ENCODE measurements at places on chromosomes 5 and 9.

GRCh38 chr5:87410931-87411330, 1.8 kb downstream of the CCNH start:
- ATAC-seq = no peak

GRCh38 chr5:61342071-61342501, 10.0 kb downstream of the ZSWIM6 start:
- peak; percentile 44 for ATAC-seq

DNA sequence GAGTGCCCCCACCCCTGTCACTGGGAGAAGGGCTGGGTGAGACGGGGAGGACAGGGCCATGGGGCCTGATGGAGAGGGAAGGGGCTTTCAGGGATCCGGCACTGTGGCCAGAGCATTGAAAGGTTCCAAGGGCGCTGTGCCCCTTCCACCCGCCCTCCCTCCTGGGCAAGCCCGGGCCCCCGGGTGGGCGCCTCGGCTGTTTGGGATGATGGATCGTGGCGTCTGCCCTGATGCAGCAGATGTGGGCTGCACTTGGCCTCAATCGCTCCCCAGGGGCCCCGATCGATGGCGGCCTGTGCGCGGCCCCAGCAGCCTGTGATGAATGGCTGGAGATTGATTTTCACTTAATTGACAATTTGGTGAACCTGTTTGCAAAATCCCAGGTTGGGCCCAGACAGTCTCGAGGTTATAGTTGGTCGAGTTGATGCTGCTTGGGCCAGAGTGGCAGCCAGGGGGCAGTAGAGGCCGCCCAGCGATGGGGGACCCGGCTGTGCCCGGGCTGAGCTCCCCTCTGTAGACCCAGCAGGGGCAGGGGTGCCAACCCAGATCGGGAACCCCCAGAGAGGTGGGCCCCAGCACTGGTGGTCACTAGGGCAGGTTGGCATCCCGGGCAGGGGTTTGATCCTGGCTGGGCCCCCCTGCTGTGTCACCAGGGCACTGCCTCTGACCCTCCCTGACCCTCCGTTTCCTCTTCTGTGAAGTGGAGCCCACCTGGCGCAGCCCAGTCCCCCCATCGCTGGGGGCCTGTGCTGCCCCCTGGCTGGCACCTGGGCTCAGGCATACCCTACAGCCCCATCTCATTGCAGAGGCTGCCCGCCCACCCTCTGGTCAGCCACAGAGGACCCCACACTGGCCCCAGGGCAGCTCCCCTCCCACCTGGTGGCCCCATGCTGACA, 34.7 kb downstream of the LHX3 start:
- ATAC-seq = peak; percentile 91

GRCh38 chr5:9314558-9314957, 231.3 kb downstream of the SEMA5A start:
- no peak for ATAC-seq

DNA sequence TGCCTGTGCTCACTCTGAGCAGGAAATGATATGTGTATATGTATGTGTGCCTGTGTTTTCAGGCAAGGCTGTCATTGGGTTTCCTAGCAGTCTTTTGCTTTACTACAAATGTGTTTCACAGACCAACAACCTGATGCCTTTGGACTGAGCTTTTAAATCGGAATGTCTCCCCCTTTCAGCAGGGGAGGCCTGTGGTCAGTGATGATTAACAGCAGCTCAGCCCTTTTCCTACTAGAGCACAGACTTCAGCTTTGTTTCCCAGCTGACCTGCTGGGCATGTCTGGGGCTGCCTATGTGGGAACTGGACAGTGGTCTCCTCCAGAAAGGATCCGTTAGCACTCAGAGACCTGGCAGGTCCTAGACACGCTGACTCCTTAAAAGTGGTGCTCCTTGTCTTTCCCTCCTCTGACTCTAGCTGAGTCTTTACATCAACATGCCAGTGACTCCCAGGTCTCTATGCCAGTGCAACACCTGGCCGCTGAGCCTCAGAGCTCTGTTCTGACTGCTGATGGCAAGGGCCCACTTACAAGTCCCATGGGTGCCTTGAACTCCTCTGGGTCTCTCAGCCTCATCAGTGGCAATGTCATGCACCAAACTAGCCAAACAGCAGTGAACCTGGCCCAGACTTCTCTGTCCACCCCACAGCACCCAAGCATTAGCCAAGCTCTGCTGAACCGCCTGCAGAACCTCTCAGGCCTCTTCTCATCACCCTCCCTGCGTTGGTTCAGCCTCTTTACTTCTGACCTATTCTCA, 7.7 kb downstream of the MACROH2A1 start:
- peak; percentile 80 for ATAC-seq

GRCh38 chr5:32210151-32210550, 36.0 kb upstream of the GOLPH3 start:
- ATAC-seq = no peak

DNA sequence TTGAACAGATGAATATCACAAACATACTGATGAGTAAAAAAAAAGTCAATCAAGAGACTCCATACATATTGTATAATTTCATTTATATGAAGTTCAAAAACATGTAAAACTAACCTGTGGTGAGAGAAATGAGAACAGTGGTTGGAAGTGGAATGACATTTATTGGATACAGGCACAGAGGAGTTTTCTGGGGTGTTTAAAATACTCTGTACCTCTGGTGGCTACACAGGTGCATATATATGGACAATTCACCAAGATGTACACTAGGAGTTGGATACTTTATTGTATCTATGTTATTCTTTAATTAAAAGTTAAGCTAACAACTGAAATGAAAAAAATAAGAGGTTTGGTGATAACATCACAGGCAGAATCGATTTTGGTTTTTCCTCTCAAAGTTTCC, 14.1 kb downstream of the FOXD1 start:
- ATAC-seq = 0 out of 3 replicates have a peak, but pooled peaks have one; percentile 14

- ATAC-seq = no peak
These were observed 1136.8 kb upstream of the NUDT12 start for GRCh38 chr5:104699438-104699837.

GRCh38 chr5:80654054-80654390, 430 bp upstream of the MSH3 start:
- ATAC-seq = no peak

- ATAC-seq = no peak
These were observed 344.9 kb upstream of the PAPPA start for GRCh38 chr9:115808695-115809094.

GRCh38 chr5:31531543-31531887, 378 bp downstream of the DROSHA start:
- peak; percentile 65 for ATAC-seq

DNA sequence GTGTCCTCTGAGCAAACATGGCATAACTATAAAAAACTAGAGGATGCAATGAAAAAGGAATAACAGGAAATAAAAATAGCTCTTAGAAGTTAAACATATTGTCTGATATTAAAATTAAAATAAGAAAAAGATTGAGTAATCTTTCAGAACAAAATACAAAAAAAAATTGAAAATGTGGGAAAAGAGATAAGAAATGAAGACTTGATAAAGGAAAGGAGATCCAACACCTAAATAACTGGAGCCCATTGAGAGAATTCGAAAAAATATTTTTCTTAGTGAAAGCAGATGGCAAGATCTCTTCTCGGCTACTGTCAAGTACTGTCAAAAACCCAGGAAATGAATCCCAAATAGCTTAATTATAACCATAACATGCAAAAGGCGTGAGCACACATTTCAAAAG, 24.9 kb downstream of the LIFR start:
- no peak for ATAC-seq

DNA sequence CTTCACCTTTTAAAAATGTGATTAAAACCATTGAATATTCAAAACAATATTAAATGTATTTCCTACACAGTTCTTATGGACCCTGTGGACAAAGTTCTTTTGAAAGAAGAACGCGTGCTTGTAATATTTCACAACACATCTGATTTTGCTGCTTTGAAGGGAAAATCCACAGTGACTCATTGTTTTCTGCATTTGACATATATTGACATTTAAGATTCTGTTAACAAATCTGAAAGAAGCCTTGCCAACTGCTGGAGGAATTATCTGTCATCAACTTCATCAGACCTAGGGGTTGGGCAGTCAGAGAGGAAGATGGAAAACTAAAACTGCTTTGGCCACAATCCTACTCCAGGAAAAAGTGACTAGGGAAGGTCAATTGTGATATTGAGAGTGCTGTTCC, 56.9 kb upstream of the RASEF start:
- no peak for ATAC-seq

DNA sequence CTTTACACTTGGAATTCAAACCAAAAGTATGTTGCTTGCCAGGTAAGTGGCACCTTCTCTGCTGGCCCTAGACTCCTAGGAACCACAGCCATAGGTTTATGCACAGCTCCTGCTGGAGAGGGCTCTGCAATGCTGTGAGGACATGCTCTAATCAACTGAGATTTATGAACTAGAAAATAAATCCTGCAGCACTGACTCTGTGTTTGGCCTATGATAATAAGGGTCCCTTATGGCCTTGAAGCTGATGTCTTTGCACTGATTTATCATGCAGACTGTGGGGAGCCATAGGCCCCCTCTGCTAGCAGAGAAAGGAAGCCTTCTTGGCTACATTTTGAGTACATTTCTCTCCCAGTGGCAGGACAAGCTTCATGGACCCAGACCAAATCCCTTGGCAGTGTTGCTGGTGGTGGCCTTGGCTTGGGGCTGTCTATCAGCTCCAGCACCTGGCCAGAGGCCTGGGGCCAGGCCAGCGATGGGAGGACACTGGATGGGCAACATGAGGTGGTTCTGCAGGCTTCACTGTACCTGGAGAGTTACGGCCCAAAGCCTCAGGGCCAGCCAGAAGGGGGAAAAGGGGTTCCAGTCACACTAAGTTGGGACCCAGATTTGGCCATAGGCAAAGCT, 178.0 kb downstream of the SEMA6A start:
- no peak for ATAC-seq

GRCh38 chr9:91900055-91900796, 49.8 kb downstream of the ROR2 start:
- peak; percentile 6 for ATAC-seq

- no peak for ATAC-seq
These were observed 75.0 kb upstream of the HSPA9 start for GRCh38 chr5:138650196-138650595.

DNA sequence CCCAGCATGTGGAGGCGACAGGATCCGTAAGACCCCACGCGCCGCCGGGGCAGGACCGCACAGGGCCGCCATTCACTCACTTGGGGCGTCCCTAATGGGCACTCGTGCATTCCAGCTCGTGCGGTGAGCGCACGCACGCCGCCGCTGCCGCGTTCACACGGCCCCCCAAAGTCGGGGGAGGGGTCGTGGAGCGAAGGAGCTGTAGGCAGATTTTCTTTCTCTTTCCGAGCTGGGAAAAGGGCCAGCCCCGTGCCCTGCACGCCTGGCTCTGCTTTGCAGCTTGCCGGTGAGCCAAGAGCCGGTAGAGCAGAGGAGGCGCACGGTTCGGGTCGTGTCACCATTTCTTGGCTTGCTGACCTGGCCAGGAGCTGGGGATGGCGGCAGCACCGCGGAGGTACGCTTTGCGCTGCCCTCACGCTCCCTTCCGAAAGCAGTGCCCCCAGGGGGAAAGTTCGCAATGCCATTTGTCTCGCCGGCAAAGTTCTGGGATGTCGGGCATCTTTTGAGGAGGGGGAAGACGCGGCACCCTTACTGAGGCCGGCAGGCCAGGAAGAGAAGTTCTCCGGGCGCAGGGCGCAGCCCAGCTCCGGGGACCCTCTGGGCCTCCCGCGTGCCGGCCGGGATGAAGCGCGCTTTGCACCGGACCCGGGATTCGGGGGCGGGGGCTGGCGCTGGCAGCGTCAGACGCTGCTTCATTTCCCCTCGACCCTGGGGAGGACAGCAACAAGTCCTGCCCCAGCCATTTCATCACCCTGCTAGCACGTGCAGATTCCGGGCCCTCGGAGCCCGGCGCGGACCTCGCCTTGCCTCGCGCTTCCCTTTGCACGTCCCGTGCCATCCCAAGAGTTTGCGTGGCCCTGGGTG, 898 bp downstream of the STC2 start:
- peak; percentile 36 for ATAC-seq

DNA sequence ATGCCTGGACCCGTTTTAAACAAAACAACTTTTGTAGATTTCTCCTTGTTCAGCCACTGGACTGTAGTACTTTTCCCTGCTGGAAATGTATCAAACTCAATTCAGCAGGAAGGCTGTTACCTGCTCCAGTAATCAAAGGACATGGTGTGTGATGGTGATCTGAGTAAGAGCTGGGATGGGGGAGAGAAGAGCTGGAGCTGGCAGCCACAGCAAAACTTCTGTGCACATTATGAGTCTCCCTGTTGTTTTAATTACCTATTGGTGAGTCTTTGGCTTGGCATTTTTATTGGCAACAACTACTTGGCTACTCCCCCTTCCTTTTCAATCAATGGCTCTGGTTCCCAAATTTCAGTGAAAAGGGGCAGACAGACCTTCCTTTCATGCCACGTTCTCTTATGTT, 9.7 kb downstream of the NREP start:
- no peak for ATAC-seq

GRCh38 chr9:69171517-69171916, 2.6 kb upstream of the TJP2 start:
- ATAC-seq = no peak

GRCh38 chr5:58462154-58462553, 2.3 kb upstream of the PLK2 start:
- ATAC-seq = no peak

DNA sequence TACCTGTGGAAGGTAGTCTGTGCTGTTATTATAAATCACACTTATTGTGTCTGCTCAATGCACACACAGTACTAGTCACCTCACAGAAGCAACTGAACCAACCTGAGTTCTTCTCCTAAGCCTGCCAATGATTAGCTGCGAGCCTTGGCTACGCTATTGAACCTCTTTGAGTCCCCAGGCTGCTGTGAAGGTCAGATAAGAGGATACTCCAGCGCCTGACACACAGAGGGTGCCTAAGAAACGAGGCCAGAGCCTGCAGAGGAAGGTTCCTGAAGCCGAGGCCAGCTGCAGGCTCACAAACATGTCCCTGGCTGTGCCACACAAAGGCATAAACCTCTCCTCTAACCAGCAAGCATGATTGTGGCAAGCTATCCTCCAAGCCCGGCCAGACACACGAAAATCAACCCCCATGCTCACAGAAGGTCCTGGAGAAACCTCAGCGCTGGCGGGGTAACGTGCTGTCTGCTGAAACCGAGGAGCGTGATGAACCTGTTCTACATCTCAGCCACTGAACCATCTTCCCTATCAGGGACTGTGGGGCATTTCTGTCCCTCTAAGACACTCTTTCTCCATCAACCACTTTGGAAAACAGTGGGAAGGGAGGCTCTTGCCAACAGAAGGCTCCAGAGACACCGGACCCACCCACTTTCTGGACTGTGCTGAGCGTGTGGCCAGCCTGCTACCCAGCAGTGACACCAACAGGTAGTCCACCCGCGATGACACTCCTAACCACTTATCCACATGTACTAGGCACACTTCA, 53.2 kb upstream of the SLC25A51 start:
- ATAC-seq = no peak

DNA sequence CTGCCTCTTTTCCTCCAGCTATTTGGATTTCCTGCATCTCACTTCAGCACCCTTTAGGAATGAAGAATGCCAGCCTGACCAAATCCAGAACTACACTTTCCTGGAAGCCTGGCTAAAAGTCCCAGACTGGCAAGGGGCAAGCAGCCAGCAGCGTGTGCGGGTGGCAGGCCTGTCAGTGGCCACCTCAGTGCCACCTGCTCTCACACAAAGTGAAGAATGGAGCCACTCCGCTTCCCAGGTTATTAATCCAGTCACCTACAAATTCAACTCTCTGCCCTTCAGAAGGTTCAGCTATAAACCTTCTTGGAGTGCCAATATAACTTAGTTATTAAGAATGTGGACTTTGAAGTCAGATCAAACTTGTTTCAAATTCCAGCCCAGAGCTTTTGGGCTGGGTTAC, 6.7 kb upstream of the ALDOB start:
- no peak for ATAC-seq

- ATAC-seq = no peak
These were observed 71.5 kb downstream of the RCL1 start for GRCh38 chr9:4864234-4864661.

GRCh38 chr9:76567086-76567485, 108.1 kb downstream of the GCNT1 start:
- ATAC-seq = no peak

All from SK-N-SH treated with all-trans-retinoic acid at 6 μM for 48 hours (cell line).